ENCODE measurements at places on chromosomes 12 and 14.

DNA sequence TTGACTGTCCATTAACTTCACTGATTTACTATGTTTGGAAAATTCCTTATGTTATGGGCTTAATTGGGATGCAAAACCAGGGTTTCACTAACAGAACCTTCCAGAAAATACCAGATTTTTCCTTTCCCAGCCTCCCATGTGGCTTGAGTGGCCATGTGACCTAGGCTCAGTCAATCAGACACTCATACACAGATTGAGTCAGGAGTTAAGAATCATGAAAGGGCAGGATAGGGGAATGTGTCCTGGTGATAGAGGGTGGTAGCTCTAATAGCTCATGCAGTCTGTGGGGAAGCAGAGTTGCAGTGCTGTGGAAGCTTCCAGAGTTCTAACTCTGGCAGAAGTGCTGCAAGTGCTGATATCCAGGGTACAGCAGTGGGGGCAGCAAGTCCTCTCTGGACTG lies 134.1 kb upstream of the IFNG-AS1 start:
- DNase-seq, result no peak

DNA sequence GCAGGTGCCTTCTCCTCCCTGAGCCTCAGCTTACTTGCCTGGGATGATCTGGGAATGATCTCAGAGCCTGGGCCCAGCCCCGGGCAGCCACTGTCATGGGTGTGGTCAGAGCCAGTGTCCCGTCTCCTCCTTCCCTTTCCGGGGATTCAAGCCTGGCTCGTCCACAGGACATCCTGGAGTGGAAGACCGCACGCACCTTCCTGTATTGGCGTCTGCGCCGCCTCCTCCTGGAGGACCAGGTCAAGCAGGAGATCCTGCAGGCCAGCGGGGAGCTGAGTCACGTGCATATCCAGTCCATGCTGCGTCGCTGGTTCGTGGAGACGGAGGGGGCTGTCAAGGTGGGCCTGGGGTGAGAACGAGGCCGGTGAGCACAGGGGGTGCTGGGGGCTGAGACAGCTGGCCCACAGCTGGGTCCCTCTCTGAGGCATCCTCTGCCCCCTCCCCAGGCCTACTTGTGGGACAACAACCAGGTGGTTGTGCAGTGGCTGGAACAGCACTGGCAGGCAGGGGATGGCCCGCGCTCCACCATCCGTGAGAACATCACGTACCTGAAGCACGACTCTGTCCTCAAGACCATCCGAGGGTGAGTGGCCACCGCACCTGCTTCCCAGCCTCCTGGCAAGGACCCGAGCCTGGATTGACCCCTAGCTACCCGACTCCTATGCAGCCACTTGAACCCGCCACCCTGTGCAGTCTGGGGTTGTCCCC lies 44.0 kb downstream of the FOXN4 start:
- DNase-seq, result peak; percentile 80

DNA sequence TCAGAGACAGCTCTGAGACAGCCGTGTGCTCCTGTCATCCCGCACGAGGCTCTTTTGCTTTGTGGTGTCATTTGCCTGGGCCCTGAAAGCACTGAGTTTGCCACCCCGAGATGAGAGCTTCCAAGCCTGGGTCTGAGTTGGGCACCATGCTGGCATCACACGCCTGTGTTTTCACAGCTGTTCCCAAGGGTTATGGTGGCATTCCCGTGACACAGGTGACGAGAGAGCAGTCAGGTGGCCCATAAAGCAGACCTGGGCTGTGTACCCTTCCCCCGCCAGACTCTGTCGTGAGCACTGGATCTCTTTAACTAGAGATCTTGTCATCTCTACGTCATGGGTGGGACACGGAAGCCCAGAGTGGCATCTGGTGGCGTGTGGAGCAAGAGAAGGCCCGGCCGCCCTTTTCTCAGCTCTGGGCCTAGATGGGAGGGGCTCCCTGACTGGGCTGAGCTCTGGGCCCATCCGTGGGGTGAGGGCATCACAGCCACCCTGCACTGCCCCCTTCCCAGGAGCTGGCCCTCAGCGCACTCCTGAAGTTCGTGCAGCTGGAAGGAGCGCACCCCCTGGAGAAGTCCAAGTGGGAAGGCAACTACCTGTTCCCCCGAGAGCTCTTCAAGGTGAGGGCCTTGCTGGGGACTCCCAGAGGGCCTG lies 2.6 kb downstream of the NOC4L start:
- DNase-seq, result peak; percentile 74

- no peak for DNase-seq
Measured at GRCh38 chr14:23933108-23933741, 20.3 kb upstream of the DHRS4 start.

GRCh38 chr14:56803816-56804535 lies 6.3 kb downstream of the OTX2 start:
- DNase-seq, result no peak

- no peak for DNase-seq
Measured at GRCh38 chr12:80807640-80808288, 91.1 kb downstream of the MYF5 start.

Data from posterior vena cava (tissue), 2 donors.